Stimulated activated CD8-positive, alpha-beta memory T cell treated with anti-CD3 and anti-CD28 coated beads, Interleukin-15, amount 100 ng/mL, for 24 hours (primary cell): ENCODE measurements at places on chromosomes 16 and 17.

DNA sequence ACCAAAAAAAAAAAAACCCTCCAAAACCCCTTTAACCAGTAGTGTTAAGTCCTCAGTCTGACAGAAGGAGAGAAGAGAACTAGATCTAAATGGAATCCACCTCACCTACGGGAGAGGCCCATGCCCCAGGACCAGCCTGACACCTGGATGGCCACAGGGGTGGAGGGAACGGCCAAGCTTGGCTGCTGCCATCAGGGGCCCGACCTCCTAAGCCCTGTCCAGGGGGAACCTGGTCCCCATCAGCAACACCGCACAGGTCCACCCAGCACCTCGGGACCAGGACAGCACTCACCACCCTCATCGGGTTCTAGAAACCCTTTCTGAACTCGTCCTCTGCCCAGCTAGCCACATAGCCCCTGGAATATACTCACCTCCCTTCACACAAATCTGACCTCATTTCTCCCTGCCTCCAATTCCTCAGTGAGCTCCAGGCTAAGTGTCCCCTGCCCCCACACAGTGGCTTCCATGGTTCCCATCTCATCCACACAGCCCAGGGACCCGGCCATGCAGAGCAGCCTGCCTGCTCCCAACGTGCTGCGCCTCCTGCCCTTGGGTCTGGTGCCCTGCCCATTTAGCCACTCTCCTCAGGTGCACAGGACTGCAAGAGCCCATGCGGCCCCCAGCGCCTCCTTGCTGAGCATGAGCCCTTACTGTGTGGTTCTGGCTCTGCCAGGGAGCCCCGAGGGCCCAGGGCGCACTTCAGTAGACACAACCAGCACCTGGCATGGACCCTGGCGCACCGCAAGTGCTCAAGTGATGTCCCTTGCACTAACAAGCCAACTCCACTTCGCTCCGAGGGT lies 18.3 kb upstream of the CYTH1 start:
- DNase-seq: no peak

GRCh38 chr17:47277921-47278320 lies 24.3 kb downstream of the ITGB3 start:
- no peak for DNase-seq

DNA sequence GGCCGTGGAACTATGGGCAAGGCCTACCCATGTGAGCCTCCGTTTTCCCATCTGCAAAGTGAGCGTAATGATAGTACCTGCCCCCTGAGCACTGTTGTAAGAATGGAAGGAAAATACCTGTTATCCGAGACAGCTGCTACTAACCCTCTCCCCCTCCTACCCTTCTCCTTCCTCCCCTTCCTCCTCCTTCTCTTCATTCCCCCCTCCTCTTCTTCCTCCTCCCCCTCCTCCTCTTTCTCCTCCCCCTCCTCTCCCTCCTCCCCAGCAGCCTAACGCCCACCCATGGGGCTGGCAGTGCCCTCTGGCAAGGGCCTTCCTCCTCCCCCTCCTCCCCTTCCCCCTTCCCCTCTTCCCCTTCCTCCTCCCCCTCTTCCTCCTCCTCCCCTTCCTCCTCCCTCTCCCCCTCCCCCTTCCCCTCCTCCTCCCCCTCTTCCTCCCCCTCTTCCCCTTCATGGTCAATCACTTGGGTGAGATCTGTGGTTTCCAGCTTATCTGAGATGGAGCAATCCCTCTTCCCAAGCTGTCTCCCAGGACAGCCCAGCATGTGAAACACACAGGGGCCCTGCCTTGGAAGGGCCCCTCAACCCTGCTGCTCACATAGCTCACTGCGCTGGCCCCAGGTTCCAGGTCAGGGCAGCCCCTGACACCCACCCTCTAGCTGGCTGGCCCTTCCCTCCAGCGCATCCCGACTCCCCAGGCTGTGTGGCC lies 6.4 kb downstream of the ZFPM1 start:
- no peak for DNase-seq

GRCh38 chr16:86569701-86570447 lies 3.2 kb downstream of the FOXC2 start:
- no peak for DNase-seq

GRCh38 chr17:4006165-4006589 lies 41.9 kb upstream of the ATP2A3 start:
- DNase-seq: no peak

GRCh38 chr17:72587156-72587555 lies 466.3 kb downstream of the SOX9 start:
- no peak for DNase-seq

- DNase-seq: no peak
These were observed 52.8 kb downstream of the SOCS1 start for GRCh38 chr16:11203111-11203623.

DNA sequence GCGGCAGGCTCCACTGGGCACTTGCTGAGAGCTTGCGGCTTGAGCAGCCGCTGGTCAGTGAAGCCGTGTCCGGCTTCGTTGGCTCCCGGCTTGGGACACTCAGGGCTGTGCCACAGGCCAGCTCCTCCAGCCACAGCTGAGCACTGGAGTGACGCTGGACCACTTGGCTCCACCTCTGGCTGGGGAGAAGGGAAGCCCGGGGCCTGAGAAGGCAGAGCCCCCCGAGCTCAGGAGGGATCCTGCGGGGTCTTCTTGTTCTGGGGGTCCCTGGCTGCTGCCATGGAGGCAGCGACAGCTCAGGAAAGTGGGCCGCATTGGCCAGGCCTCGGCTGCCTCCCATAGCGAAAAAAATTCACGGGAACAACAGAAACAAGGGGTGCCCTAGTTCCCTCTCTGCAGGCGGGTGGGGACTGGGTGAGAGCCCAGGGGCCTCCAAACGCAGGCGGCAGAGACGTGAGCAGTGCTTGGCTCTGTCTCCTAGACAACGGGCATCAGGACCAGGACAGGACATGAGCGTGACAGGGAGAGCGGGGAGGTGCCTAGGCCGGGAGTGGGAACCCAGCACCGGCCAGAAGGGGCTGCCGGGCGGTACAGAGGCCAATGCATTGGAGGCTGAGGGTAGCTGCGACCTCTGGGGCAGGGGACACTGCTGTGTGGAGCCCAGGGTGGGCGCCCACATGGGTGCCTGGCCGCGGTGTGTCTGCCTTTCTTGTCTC lies 37.7 kb downstream of the SLC7A5 start:
- DNase-seq: no peak

DNA sequence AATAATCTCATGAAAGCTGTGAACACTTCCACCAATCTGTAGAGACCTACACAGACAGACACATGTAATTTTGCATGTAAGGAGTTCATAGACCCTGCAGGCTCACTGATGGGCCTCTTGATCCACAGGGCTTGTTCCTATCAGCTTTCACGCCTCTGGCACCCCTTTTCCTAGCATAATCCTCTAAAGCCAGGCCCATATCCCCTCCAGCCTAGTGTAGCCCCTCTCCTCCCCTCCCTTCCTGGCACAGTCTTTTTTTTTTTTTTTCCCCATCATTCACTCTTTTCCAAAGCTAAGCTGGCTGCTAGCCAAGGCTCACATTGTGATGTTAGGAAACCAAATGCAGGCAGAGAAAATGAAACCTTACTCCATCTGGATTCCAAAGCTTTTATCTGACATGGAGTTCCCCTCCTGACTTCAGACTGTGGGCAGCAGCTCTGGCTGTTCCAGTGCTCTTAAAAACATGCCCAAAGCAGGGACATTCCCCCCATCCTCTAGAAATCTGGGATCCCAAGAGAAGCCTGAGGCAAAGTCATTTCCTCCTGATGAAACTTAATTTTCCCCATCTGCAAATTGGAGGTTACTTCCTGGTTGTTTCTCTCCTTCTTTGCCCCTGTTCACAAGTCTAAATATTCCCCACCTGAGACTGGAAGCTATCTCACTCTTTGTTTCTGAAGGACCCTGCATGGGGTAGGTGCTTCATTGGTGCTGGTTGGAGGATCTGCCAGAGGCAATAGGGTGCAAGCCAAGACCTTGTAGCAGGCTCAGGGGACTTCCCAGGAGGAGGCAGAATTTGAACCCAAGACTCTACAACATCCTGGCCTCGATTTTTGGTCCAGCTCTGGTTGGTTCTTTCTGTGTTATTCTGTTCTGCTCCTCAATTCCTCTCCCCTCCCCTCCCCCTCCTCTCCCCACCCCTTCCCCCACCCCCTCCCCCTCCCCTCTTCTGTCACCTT lies 9.9 kb upstream of the CCL5 start:
- DNase-seq: no peak

GRCh38 chr16:56611281-56611833 lies 3.0 kb downstream of the MT2A start:
- no peak for DNase-seq

DNA sequence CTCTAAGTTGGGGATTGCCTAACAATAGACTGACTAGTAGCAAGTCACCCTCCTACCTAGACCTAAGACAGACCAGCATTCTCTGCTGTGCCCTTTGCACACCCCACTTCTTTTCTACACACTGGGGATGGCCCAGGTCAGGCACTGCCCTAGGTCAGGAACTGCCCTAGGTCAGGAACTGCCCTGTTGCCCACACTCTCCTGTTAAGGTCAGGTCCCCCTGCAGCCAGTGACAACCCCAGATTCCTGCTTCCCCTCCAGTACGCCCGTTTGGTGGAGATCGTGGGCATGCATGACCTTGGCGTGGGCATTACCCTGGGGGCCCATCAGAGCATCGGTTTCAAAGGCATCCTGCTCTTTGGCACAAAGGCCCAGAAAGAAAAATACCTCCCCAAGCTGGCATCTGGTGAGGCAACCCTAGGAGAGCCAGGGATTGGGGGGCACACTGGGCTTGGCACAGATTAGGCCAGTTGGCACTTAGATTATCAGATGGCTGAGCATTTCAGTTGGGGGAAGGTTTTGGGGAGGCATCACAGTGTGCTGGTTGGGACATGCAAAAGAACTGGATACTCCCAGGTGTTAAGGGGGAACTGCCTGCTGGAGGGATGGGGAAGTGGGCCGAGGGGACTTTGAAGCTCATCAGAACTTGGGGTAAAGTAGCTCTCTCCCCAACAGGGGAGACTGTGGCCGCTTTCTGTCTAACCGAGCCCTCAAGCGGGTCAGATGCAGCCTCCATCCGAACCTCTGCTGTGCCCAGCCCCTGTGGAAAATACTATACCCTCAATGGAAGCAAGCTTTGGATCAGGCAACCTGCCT lies 1.7 kb downstream of the ACADVL start:
- DNase-seq: no peak

DNA sequence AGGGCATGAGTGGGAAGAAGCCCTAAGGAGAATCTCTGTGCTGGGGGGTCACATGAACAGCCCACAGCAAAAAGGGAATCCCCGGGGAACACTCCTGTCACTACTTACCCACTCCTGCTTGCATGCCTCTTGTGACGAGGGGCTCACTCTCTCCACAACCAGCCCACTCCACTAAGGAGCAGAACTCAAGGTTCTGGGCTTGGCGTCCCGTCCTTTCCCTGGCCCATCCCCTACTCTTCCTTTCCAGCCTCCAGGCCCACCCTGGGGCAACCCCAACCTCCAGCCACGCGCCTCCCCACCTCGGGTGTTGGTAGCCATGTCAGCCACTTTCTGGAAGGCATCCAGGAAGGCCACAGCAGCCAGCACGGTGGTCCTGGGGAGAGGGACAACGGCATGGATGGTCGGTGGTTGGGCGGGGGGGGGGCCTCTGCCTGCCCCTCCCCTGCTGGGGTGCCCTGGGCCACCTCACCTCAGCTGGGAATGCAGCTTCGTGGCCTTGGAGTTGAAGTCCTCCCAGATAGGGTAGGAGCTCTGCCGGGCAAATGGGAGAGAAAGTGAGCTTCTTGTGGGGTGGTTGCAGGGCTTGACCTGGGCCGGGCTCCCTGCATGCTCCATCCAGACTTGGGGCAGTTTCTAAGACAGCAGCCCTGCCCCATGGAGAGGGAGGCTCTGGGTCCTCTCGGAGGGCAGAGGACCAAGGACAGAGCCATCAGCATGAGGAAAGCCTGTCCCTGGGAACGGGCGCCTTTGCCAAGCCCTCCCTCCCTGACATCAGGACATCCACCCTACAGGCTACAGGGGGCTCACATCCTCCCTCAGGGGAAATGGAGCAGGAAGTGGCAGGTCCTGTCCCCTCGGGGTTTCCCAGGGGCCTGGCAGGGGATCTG lies 5.1 kb downstream of the MTSS2 start:
- no peak for DNase-seq
